Activated CD4-positive, alpha-beta T cell treated with anti-CD3 and anti-CD28 coated beads, Interleukin-2, amount 50 U/mL, for 48 hours (primary cell): ENCODE measurements at places on chromosomes 6 and 20.

- peak; percentile 28 for DNase-seq
Observed at GRCh38 chr6:138817799-138818198, 21.9 kb downstream of the ECT2L start.

DNA sequence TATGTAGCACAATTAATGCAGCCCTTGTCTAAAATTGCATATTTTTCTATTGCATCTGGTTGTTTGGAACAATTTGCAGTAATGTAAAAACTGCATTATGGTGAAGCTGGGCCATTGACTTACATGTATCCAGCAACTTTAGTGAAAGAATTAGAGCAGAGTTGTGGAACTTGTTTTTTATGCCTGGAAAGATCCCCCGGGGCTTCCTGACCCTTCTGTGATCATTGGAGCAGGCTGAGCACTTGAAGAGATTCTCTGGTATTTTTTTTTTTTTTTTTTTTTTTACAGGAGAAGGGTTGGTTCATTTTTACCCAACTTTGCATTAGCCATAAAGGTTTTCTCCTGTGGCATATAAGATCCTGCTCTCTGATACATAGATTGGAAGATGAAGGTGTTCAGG is 45.0 kb downstream of the LIN28B start:
- DNase-seq, result no peak

DNA sequence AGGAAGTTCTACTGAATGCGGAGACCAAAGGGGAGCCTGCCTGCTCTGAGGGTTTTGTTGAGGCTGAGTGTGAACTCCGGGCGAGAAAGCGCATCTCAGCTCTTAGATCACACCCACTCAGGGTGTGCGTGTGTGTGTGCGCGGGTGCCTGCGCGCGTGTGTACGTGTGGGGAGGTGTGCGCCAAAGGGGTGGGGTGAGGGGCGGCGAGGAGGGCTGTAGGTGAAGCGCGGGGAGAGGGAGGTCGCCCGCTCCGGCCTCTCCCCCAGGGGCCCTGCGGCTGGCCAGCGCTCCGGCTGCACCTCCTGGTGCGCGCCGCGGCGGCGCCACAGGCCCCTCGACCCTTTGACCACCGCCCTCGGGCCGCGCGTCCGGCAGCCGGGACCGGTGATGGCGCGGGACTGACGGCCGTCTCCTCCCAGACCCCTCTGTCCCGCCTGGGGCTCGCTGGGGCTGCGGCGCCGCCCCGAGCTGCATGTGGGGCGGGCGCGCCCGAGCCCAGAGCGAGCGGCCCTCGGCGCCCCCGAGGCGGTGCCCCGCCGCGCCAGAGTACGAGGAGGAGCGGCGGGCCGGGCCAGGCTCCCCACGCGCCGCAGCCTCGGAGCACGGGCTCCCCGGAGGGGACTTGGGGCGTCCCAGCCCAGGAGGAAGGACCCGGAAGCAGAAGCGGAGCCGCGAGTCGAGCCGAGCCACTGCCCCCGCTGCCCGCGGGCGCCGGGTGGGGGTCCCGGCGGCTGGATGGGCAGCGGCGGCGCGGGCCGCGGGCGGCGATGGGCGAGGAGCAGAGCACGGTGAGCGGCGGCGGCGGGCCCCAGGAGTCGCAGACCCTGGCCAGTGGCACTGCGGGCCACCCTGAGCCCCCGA is at the start of gene RNF217:
Gene RNF217 (plus strand): TSS at position 661 of the 862 bp plus-strand sequence. CDS start 108 bp downstream, at position 769.
- peak; percentile 20 for DNase-seq

GRCh38 chr6:143804835-143805239 is 38.3 kb upstream of the LTV1 start:
- no peak for DNase-seq

DNA sequence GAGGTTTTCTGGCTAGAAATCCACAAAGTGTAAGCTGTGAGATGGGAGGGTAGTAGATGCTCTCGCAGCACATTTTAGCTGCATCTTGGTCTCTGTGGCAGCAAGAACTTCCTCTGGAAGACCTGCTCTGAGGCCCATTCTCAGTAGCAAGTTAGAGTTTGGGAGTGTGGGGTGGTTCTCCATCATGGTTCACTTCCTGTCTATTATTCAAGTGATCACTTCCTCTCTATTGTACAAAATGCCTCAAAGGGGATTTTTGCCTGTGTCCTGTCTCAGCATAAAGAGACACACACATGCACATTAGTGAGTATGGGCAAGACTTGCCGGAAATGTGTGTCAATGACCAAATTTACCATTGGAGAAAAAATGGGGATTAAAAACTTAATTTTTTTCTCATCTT is 42.5 kb downstream of the LYRM2 start:
- DNase-seq, result no peak

GRCh38 chr6:7629321-7629720 is 39.3 kb downstream of the SNRNP48 start:
- DNase-seq, result no peak

DNA sequence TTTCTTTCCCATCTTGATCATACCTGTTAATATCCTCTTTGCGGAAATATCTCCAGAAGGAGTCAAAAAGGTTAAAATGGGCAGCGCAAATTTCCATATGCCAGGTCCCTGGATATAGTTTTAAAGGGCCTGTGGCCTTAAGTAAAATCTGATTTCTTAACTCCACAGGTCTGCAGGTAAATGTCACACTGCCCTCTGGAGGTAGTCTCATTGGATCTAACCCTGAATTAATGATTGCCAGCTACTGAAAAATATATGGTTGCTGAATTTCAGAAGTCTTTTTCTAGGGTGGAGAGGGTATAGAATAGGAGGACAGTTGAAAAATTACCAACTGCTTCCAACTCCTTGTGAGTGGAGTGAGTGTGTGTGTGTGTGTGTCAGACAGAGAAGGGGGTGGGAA is 8.5 kb downstream of the MOXD1 start:
- DNase-seq, result no peak

- DNase-seq, result no peak
Observed at GRCh38 chr6:7239590-7239948, 73.4 kb downstream of the SSR1 start.

DNA sequence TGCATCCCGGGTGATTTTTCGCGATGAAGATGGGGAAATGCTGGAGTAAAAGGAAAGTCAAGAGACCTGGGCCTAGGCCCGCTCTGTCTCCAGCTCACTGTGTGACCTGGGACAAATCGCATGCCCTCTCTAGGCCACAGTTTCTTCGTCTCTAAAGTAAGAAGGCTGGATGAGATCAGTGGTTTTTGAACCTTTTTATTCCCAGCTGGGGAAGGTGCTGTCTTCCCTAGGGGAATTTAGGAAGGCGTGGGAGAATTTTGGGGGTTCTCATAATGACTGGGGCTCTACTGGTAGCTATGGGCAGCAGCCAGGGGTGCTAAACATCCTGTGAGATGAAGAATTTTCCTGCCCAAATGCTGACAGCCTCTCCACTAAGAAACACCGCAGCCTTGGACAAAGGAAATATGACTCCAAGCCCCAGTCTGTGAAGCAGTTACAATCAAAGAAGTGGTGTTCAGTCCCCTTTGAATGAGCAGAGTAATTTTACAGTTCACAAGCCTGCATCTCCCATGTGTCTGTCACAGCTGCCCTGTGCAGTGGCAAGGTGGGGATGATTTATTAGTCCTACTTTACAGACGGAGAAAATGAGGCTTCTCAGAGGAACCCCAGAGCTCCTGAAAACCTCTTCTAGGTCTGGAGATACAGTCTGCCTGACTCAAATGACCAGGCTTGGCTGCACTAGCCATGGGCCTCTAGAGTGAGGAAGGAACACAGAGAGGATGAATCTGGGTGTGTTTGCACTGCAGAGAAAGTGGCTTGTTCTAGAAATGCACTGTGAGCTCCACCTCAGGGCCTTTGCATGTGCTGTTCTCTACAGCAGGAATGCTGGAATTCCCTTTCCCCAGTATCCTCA is 57.2 kb downstream of the RAB44 start:
- DNase-seq, result no peak

DNA sequence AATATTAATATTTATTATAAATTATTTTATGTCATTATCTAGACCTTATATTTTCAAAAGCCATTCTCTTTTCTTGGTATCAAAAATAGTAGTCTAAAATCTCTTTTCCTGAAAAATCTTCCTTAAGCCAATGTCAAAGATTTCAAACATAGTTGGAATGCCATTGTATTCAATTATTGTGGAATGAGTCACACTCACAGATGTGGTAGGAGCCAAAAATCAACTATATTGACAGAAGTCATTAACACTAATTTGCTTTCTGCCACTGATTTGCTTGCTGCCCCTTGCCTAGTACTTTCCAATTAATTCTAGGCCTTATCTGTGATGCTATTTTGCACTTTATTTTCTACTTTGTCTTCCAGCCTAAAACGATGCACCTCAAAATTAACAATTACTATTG is 1326.3 kb upstream of the GJE1 start:
- DNase-seq, result no peak

- no peak for DNase-seq
Observed at GRCh38 chr20:9454791-9455190, 59.6 kb upstream of the LAMP5 start.

DNA sequence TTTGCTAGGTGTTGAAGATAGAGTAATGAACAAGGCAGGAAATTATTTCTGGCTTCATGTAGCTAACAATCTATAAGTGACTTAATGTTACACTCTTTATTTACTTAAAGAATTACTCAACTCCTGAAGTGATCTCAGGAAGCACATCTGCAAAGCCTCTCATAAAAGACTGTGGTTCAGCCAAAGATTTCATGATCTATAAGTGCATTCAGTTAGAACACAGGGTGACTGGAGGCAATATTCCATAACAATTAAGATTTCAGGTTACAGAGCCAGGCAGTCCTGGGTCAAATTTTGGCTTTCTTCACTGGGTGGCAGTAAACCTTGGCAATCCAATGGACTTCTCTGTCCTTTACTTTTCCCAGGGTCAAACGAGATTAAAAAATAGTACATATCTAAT is 204.0 kb downstream of the TPBG start:
- no peak for DNase-seq

- no peak for DNase-seq
Observed at GRCh38 chr20:54577637-54578036, 102.2 kb downstream of the DOK5 start.

- DNase-seq, result peak; percentile 79
Observed at GRCh38 chr20:32358883-32359632, 927 bp downstream of the ASXL1 start.

GRCh38 chr6:4351520-4352321 is 216.3 kb upstream of the ECI2 start:
- DNase-seq, result no peak

- no peak for DNase-seq
Observed at GRCh38 chr6:30071081-30071818, 4.3 kb downstream of the PPP1R11 start.

GRCh38 chr20:51938559-51939258 is 136.4 kb upstream of the SALL4 start:
- DNase-seq, result no peak

DNA sequence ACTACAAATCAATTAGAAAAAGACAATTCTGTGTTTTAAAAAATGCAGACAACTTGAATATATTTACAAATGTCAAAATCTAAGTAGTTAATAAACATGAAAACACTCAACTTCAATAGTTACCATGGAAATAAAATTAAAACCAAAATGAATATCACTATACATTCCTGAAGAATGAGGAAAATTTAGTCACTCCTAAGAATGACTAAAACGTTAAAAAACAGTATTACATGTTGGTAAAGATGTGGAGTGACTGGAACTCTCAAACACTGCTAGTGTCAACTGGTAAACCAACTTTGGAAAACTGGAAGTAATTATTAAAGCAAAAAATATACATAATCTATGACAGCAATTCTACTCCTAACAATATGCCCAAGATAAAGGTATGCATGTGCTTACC is 36.3 kb downstream of the AHI1 start:
- DNase-seq, result no peak

DNA sequence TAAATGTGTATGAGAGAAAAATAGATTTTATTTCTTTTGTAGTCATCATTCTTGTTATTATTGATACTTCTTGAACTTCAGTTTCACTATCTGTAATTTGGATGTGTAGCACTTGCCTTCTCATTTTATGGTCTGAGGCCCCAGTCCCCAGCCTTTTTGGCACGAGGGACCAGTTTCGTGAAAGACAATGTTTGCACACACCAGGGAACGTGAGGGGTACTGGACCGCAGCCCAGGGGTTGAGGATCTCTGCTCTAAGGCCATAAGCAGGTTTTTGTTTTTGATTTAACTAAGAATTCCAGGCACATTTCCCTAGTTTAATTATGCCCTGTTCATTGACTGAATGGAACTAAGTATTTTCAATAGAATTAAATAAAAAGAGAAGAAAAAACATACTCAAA is 261.5 kb downstream of the BMP2 start:
- DNase-seq, result no peak

- DNase-seq, result no peak
Observed at GRCh38 chr20:43740642-43741041, 13.8 kb upstream of the GTSF1L start.

DNA sequence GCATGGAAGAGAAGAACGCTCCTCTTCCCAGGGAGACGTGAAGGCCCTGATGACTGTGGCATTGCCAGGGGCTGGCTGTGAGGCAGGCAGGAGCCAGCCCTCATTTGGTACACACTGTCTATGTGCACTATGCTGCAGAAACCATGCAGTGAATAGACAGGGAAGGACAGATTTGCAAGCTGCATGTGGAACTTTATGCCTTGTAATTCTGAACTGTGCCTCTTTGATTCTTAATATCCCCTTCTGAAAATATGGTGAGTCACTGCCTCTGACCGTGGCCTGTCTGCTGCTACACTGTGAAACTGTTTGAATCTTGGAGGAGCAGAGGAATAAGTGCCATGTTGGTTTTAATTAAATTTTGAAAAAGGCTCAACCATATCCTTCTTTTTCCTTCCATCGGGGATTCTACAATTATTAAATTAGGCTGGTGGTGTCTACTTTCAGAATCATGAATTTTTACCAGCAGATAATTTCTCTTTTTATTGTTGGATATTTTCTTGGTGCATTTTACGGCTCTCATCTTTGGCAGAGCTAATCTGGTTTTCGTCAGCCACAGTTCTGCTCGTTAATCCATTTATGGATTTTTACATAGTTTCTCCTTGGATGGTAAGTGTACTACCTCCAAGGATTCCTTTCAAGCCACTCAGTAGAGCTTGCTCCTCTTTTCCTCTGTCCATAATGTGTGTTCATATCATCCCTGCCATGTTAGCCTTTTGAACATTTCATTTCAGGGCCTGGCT is 301.0 kb upstream of the SLC35B3 start:
- no peak for DNase-seq

- DNase-seq, result no peak
Observed at GRCh38 chr6:17456711-17457110, 63.3 kb downstream of the CAP2 start.

DNA sequence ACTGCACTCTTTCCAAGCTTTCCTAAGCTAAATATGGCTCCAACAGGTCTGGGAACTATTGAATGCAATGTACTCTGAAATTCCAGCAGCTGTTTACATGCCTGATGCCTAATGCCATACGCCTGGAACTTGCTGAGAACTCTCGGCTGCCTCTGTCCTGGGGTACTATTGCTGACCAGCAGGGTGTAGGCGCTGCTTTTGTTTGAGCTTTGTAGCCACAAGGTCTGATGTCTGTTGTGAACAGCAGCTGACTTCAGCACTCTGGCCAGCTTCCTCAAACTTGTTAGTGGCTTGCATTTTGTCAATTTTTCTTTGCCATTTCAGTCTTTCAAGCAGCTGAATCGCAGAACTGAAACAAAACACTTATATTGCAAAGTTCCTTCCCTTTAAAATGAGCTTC is 26.7 kb downstream of the SAYSD1 start:
- no peak for DNase-seq
